Amniotic stem cell (primary cell): ENCODE measurements at places on chromosomes 7 and 10.
A peak's percentile ranks its signal among the peaks of the same experiment; 100 is the strongest.

DNA sequence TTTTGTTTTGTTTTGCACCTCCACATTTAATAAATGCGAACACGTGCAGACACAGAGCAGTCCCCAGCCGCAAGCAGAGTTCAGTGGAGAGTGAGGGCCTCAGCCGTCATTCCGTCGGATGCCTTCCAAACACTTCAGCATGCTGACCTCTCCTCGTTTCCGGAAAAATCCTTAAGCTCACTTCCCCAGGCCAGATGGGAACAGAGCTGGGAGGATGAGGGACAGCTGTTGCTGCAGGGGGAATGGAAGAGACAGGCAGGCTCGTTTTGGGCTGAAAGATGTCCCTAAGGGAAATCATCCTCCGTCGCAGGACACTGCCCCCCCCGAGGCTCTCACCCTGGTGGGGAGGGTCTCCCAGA is 17.2 kb upstream of the FGFR2 start:
- DNase-seq: no peak

GRCh38 chr10:79055100-79055782 is 13.5 kb upstream of the ZMIZ1 start:
- DNase-seq: no peak

DNA sequence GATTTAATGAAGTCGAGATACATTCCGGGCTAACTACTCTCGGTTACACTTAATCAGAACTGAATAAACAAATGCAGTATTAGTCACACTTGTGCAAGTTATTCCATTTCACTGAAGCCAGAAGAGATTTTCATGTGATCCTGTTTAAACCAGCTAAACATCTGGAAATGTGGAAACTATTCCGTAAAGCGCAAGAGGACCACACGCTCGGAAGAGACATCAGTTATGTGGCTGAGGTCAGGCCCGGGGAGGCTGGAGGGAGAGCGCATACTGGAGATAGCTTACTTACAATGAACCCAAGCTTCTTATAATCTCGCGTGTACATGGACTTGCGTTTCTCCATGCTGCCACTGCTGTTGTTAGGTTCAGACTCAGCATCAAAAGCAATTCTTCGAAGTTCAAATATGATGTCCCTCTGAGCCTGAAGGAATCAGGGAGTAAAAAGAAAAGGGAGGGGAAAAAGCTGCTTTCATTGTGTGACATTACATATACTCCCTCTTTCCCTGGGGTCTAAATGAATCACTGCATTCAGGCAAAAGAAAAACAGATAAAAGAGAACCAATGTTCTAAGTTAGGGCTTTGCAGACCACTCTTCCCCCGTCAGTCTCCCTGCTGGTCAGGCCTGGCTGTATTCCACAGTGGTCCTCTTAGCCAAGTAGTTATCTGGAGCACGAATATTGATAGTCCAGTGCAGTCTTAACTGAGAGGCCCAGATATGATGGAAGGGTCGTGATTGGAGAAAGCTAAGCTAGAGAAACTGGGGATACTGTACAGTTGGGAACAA is 237.4 kb downstream of the ELMO1 start:
- DNase-seq: peak; percentile 11

DNA sequence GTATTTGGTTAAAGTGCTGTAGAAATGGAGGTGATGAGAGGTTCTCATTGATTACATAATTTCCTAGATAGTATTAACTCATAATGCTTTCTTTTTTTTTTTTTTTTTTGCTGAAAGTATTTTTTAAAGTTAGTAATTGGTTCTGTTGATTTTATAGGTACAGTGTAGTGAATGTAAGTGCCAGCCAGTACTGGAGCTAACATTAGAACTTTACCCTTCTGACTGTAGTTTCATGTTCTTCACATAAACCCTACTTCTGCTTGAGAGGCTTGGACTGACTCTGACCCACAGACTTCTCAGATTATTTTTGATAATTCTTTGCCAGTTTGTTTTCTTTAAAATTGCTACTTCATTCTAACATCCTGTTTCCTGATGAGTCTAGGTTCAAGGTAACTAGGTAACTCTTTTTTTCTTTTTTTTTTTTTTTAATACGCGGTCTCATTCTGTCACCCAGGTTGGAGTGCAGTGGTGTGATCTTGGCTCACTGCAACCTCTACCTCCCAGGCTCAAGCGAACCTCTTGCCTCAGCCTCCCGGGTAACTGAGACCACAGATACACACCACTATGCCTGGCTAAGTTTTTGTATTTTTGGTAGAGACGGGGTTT is 92.2 kb upstream of the OIT3 start:
- no peak for DNase-seq

DNA sequence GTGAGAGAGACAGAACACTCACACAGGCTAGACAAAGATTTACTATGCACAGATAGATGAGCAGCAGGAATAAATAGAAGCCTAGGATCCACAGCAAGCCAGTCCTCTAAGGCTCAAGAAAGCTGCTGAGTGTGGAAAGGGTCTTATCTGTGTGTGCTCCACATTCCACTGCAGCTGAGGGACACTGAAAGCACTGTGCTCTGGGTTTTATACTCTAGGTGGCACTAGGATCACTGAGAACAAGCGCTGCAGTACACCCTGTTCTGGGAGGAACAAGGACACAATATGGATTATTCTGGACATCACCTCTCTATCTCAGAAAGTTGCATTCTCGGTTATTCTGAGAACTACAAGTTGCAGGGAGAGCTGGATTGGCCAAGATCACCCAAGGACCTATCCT is 4.9 kb upstream of the KLHL7 start:
- no peak for DNase-seq

DNA sequence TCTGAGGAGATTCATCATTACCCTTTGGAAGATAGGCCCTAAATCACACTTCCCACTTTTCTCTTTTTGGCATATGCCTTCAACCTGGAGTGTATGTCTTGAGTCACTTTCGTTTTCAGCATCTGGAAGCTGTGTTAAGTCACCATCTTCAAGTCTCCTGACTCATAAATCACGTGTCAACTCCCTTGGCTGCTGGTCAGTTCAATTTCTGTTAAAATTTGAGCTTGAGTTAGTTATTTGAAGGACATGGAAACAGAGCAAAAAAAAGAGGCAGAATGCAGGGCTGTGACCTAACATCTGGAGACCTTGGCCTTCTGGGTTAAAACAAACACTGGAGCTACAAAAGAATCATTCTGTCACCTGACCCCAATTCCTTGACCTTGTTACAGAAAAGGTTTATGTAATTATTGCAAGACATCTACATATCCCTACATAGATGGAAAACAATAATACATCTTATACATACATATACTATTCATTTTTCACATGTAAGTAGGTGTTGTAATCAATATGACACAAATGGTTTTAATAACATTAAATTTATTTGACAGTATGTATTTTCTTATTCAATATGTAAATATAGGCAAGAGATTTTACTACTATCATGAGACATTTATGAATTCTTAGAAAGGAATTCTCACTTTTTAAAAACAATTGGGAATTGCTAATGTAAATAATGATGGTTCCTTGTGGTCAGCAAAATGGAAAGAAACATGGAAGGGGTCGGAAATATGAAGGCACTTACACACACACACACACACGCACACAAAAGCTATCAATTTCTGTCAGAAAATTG is 169.7 kb upstream of the PHYHIPL start:
- DNase-seq: peak; percentile 41

DNA sequence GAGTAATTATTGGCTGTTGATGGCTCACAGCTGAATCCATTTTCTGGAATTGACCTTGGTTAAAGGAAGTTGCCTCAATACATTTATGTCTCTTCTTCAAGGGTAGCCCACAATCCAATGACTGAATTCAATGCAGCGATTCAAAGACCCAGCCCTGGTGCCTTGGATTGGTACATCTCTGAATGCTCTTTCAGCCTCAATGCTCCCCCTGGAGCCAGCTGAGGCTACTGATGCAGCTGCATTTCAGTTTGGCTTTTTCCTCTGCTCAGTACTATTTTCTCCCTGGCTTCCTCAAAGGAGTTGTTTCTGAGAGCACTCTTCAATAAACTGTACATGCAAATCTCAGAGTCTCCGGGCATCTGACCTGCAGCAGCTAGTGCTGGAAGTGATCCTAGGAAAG is 633 bp upstream of the EBLN1 start:
- no peak for DNase-seq

DNA sequence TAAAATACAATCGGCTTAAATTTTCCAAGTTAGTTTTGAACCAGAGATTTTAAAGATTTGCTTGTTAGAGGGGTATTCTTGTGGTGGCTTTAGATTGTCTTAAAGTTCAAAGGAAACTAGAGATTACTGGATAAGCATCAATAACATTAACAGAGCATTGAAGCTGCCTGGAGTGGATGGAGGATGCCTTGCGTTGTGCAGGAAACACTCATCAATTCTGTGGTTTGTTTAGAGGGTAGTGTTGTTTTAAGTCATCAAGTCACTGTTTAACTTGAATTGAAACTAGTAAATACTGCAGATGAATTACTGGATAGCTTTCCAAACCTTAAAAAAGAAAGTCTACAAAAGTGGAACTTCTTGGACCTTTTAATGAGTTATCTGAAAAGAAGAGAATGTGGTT is 218.6 kb downstream of the CELF2 start:
- DNase-seq: no peak

DNA sequence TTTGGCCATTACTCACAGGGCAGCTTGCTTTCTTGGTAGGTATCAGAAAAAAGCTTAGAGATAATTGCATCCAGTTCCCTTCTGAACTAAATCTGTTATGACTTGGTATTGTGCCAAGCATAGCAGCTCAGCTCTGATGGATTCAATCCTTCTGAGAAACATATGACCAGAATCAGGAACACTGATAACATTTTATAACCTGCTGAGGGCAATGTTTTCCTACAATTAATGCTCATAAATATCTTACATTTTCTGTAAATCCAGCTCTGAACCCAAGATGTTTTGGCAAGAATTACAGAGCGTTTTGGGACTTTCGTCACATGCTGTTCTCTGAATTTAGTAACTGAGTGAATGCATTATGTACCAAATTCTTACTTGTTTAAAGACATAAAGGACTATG is 167.8 kb downstream of the KIF20B start:
- DNase-seq: no peak

DNA sequence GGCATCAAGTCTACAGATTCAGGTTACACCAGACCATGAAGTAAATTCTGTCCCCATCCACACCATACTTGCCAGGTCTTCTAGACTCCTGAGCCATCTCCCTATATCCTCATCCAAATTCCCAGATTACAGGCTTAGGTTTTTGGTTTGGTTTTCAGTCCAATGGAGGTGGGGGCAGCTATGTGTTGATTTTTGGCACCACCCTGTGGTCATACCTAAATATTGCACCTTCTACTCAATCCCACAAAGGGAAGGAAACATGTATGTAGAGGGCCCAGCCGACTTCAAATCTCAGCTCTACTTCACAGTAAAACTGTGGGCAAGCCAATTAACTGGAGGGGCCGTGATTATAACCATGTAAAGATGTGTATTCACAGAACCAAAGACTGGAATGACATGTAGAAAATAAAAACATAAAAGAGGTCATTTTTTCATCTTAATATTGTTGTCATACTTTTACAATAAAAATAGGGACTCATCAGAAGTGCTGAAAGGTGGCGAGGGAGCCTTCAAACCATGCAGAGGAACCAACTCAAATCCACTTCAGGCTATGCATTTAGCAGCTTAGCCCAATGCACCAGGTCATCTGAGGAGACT is 19.8 kb downstream of the ERCC6 start:
- peak; percentile 26 for DNase-seq

GRCh38 chr10:126262233-126262838 is 125.9 kb downstream of the ADAM12 start:
- DNase-seq: no peak

DNA sequence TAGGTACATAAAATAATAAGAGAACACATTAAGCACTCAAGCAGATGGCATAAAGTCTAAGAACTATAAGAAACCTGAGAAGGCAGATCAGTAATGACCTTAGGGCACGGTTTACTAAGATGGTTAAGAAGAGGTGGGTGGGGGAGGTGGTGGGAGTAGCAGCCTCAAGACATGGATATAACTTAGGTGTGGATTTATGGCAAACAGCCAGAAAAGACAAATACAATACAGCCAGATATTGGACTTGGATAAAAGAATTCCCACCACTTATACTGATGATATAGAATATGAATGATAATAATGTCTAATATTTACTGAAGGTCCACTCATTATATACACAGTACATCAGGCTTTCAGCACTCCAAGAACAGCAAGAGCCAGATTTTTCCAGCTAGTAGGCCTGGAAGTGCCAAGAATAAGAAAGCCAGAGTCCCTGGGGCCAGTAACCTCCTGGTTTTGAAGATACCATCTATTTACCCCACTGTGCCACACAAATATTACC is 11.9 kb downstream of the DPY19L1 start:
- DNase-seq: no peak

DNA sequence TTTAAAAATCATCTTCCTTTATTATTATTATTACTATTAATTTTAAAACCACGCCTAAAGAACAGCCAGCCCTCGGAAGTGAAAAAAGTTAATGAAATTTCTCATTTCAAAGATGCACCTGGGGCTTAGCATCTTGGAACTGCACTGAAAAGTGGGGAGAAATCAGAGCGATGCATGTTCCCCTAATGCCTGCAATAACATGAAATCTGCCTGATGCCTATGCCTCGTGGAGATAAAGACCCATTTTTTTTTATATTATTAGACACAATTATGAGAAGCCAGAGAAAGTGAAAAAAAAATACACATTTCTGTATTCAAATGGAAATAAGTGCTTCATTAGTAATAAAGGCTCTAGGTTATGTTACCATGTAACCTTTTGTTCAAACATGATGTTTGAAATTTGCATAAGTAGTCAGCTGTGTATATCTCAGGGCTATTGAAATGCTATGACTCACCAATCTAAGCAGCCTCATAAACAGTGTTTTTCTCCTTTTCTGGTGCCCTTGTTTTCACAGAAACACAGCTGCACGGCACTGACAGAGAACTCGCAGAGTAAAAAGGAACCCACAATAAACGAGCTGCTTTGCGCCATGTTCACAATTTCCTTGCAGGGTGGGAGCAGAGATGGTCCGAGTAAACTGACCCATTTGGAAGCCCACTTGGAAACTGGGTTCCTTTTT is 175.8 kb upstream of the PRKCQ start:
- no peak for DNase-seq

- DNase-seq: no peak
Measured at GRCh38 chr7:82595176-82595575, 151.6 kb upstream of the CACNA2D1 start.

- no peak for DNase-seq
Measured at GRCh38 chr7:21587139-21587784, 44.4 kb downstream of the DNAH11 start.

- DNase-seq: no peak
Measured at GRCh38 chr7:128448751-128449302, 6.9 kb upstream of the HILPDA start.

GRCh38 chr10:33093362-33093761 is 135.3 kb upstream of the ITGB1 start:
- DNase-seq: no peak
